Motor neuron (in vitro differentiated cells): ENCODE measurements at places on chromosomes 16 and 17. TPM values are rescaled to one million over a fixed set of nuclear protein-coding genes. Genes with fewer than 3 reads are reported as not detected.

Gene CDH15
- 1.2 TPM in 1 of 2 replicates, not detected in the other for total RNA-seq

Gene PLEKHH3
- total RNA-seq: 20.9 and 23.4 TPM in 2 replicates

Gene TP53TG3C
- total RNA-seq: 0.25 TPM in 1 of 2 replicates, not detected in the other

Gene NHLRC4
- total RNA-seq: 0.67 and 1.1 TPM in 2 replicates

Gene CSH2
- total RNA-seq: not detected in 2 replicates

Gene SPATA22
- not detected in 2 replicates for total RNA-seq

Gene KRTAP9-8
- not detected in 2 replicates for total RNA-seq

Gene TP53TG3
- 0.56 TPM in 1 of 2 replicates, not detected in the other for total RNA-seq

Gene TBC1D28
- 0.09 and 1.0 TPM in 2 replicates for total RNA-seq

Gene PARD6A
- total RNA-seq: 14.0 and 15.2 TPM in 2 replicates
